ACHN (cell line): ENCODE measurements at places on chromosomes 2 and 18.

GRCh38 chr2:215658635-215659305, 222.9 kb upstream of the FN1 start:
- no peak for DNase-seq

- DNase-seq = no peak
Measured at GRCh38 chr18:21602299-21602587, 1.7 kb upstream of the ESCO1 start.

- DNase-seq = peak; percentile 94
Measured at GRCh38 chr2:202721621-202722020, 86.9 kb downstream of the FAM117B start.

DNA sequence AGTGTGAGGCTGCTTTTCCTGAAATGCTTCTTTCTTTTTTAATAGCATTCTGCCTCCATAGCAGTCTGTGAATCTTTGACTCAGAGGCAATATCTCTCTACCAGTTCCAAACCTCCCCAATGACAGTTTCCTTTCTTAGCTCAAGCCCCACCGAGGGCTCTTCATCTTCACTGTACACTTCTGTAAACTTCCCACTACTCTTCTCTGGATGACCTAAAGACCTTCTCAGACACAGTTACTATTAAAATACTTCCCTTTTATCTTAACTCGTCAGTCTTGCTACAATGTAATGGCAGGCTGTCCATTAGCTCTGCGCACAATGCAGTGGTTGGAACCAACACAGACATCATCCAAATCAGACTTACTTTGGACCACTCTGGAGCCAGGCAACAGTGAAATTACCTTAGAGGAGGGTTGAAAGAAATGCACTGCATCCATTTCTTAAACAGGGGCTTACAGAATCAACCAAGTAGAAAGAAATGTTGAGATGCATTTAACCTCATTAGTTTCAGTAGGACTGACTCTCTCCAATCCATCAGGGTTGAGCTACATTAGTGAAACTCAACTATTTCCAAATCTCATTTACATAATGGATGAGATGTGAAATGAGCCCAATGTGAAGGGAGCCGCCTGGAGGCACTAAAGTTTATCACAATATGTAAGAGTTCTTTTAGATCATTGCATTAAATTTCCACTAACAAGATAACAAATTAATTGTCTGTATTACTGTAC, 343.8 kb downstream of the SETBP1 start:
- no peak for DNase-seq

DNA sequence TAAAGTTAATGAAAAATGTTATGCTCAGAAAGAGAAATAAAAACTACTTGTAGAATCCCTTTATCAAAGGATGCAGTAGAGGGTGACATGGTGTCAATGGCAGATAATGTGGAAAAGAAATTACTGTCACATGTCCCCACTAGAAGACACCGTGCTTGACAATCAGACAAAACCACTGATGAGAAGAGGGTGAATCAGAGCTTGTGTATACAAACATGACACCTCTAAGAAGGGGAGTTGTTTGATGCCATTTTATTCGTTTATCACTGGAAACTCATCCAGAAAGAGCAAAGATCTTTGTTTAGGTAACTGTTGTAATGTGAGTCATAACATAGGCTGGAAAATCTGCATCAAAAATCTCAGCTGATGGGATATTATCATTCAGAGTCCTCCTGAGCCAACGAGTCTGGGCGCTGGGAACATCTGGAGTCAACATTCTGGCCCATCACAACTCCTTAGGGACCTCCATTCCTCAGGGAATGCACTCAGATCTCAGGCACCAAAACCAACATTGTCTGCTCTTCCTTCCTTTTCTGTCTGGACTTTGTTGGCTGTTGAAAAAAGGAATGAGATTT, 49.5 kb upstream of the RAB12 start:
- DNase-seq = no peak

DNA sequence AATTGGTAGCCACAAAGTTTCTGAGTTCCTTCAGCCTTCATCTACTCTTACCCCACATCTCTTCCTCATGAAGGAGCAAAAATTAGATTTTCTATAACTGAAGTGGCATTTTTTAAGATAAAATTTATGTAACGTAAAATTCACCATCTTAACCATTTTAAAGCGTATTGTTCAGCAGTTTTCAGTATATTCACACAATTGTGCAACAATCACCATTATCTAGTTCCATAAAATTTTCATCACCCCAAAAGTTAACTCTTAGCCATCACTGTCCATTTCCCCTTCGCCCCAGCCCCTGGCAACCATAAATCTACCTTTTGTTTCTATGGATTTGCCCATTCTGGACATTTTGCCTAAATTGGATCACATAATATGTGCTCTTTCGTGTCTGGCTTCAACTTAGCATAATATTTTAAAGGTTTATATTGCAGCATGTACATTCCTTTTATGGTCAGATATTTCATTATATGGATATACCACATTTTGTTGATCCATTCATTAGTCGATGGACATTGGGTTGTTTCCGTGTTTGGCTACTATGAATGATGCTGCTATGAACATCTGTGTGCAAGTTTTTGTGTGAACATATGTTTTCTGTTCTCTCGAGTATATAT, 44.6 kb downstream of the ATIC start:
- DNase-seq = no peak

- no peak for DNase-seq
Measured at GRCh38 chr2:27096748-27097297, 10.3 kb downstream of the KHK start.

GRCh38 chr2:177631680-177632079, 239.1 kb downstream of the AGPS start:
- no peak for DNase-seq

GRCh38 chr2:172806493-172806892, 70.8 kb downstream of the RAPGEF4 start:
- DNase-seq = peak; percentile 64
